ENCODE measurements at places on chromosomes 4 and X.

DNA sequence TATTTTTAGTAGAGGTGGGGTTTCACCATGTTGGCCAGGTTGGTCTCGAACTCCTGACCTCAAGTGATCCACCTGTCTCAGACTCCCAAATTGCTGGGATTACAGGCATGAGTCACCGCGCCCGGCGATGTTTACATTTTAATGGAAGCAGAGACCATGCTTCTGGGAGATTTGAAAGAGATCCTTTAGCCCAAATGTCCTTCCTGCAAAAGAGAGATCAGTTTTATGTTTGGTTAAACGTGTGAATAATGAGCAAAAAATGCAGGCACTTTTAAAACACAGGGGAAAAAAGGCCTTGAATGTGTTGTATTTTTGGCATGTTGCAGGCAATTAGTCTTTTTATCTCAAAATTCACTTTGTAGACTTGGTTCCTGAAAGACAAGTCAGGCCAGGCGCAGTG is 95.8 kb upstream of the ELOVL6 start:
- DNase-seq: no peak

DNA sequence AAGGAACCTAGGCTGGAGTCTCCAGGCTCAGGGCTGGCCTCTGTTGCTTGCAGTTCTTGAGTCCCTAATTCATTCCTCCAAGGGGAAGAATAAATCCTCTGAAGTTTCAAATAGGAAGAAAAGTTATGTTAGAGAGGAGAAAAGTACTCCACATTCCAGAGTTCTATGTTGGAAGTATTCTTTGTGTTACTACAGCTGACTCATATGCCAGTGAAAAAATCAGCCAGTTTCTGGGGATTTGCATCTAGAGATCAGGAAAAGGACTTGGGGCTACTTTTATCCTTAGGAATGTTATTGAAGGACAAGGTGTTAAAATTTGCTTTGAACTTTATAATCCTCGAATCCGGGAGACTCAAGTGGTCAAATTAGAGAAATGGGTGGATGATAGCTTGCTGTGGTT is 11.7 kb upstream of the NUDT9 start:
- DNase-seq: no peak

DNA sequence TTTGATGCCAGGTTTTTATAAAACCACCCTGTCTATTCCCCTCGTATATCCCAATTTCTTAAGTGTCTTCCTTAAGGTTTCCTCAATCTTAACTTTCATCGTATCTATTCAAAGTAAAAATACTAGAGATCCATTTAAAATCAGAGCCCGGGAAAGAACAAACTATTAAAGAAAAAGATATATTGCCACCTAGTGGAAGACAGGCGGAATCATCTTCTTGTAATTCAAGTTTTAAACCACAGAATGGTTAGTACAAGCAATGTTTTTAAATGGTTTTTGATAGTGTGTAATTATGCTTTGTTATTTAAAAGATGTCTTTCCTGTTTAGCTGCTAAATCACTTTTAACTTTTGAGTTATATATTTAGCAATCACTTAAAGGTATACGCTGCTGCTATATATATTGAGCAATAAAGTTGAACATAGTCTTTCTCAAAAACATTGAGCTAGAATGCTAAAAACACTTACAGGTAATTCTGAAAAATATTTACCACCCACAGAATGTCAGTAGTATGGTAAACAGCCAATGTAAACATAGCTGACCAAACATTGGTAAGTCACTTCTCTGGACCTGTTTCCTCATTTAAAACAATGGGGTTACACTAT is 18.2 kb downstream of the PRDM8 start:
- DNase-seq: no peak

DNA sequence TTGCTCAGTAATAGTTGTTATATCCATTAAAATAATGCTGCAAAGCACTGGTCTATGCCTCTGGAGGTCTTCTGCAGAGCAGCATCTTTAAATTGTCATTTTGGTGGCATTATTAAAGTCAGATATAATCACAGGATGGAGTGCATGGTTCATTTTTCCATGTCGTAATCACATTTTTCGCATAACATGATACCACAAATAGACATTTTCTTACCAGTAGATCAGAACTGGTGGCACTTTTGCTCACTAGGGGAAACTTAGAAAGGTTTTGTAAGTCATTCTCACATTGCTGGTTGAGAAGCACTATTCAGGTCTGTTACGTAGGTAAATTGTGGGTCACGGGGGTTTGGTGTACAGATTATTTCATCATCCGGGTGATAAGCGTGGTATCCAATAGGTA is 484.5 kb upstream of the PRKX start:
- no peak for DNase-seq

DNA sequence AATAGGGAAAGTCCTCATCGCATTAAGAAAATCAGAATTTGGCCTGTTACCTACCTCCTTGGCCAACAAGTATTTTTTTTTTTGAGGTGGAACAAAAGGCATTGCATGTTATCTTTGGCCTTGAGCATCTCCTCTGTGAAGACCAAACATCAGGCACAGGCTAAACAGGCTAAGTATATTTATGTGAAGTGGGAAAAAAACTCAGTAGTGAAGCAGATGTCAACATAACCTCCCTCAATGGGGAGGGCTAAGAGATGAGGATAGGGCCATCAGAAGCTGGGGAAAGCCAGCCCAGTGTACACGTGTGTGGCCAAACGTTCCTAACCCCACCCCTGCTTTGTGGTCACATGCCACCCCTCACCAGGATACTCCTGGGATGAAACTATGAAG is 102.5 kb downstream of the FNIP2 start:
- DNase-seq: no peak

- DNase-seq: no peak
Observed at GRCh38 chr4:5517372-5517771, 191.0 kb downstream of the EVC2 start.

DNA sequence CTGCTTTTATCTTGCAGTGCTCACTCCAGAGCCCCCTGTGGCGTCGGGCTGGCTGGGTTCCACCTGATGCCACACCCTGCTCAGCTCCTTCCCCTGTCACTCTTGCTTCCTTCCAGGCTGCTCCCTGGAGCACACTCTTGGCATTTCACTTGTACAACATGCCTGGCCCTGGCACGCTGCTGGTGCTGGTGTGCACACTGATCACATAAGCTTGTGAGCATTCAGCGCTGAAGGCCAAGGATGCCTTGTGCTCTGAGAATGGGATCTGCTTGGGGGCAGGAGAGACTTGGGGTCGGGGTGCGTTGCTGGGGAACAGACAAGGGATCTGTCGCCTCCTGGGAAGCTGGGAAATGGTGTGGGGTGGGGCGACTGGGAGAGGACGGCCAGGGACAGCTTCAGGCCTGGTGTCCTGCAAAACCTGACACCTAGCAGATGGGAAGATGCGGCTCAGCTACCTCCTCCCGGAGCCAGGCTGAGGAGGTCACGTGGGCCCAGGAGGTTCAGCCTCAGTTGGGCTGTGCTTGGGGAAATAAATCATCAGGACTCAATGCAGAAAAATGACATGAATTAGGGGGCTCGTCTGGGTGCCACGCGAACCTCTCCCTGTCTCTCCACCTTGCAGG is 108.5 kb downstream of the PHKA2 start:
- no peak for DNase-seq

- DNase-seq: no peak
Observed at GRCh38 chr4:84847978-84848377, 118.5 kb downstream of the WDFY3 start.

DNA sequence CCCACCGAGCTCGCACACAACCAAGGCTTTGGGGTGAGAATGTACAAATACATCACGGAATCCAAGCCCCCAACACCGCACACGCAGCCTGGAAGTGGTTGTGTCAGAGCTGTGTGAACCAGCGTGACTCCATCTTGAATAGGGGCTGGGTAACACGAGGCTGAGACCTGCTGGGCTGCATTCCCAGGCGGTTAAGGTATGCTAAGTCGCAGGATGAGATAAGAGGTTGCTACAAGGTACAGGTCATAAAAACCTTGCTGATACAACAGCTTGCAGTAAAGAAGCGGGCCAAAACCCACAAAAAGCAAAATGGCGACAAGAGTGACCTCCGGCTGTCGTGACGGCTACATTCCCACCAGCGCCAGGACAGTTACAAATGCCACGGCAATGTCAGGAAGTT is 258.4 kb downstream of the DHRSX start:
- DNase-seq: no peak

DNA sequence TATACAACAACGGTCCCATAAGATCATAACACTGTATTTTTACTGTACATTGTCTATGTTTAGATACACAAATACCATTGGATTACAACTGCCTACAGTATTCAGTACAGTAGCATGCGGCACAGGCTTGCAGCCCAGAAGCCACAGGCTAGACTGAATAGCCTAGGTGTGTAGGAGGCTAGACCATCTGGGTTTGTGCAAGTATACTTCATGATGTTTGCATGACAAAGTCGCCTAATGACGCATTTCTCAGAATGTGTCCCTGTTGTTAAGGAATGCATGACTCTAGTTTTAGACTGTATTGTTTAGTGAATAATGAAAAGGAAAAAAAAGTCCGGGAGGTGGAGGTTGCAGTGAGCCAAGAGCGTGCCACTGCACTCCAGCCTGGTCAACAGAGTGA is 56.5 kb upstream of the C4orf50 start:
- no peak for DNase-seq

DNA sequence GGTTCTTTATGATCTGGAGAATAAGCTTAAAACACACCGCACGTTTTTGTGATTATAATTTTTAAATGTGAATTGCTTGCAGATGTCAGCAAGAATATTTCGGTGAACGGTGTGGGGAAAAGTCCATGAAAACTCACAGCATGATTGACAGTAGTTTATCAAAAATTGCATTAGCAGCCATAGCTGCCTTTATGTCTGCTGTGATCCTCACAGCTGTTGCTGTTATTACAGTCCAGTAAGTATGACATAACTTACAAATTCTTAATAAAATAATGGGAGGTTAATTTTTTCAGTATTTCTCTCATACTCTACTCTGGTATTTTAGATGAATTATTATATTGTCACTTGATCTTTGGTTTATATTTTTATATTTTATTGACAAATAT is 5.4 kb downstream of the AREG start:
- DNase-seq: no peak

- DNase-seq: no peak
Observed at GRCh38 chr4:107122736-107123135, 86.6 kb upstream of the DKK2 start.

- no peak for DNase-seq
Observed at GRCh38 chr4:76035141-76035540, 729 bp downstream of the CXCL11 start.

DNA sequence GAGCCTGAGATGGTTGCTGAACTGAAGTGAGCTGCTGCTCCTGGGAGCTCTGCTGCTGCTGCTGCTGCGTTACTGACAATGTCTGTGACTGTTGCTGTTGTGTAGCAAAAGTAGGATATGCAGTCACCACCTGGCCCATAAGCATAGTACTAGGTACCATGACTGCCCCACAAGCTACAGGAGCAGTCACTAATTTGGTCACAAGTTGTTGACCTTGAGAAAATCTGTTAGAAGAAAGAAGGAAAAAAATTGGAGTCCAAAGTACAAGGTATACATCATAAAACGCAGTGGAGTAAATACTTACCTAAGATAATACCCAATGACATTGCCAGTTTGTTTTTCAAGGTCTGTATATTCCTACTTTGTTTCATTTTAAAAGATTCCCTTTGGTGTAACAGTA is 42.6 kb downstream of the TMEM165 start:
- no peak for DNase-seq

DNA sequence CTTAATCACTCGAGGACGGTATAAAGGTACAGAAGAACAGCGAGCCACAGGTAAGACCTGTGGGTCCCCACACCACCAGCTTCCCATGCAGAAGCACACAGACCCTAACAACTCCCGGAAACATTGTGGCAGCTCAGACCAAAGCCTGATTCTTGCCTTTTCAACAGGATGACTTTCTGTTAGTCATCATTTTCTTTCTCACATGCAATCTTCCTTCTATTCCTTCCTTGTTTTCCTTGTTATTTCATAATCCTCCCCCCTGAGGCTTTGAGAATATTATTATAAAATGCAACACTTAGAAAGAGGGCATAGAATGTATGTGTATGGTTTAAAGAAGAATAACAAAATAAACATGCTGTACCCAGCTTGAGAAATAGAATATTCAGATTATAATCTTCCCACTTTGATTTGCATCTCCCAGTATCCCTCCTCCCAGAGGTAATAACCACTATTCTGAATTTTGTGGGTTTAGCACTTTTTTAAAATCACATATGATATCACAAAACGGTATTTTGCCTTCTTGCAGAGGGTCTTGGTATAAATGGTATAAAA is 100.9 kb downstream of the FHDC1 start:
- no peak for DNase-seq

DNA sequence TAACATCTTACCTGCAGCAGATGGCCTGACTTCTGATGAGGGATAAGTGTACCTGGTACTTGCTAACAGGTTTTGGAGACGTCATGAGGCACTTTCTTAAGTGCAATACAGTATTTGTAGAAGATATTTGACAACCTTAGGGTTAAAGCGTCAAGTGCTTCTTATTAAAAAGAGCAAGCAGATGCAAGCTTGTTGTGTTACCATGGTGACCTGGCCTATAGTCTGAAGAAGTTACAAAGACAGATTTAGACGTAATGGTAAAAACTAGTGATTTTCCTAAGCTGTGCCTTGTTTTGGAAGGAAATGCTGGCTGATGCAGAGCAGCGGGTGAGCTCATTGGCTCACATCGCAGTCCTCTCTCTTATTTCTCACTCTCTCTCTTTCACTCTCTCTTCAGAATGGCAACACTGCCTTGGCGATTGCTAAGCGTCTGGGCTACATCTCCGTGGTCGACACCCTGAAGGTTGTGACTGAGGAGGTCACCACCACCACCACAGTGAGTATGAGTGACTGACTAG is 243.6 kb downstream of the ANK2 start:
- no peak for DNase-seq

- no peak for DNase-seq
Observed at GRCh38 chr4:80540785-80541469, 205.4 kb downstream of the CFAP299 start.

- DNase-seq: no peak
Observed at GRCh38 chr4:159185591-159186023, 82.7 kb downstream of the RAPGEF2 start.

DNA sequence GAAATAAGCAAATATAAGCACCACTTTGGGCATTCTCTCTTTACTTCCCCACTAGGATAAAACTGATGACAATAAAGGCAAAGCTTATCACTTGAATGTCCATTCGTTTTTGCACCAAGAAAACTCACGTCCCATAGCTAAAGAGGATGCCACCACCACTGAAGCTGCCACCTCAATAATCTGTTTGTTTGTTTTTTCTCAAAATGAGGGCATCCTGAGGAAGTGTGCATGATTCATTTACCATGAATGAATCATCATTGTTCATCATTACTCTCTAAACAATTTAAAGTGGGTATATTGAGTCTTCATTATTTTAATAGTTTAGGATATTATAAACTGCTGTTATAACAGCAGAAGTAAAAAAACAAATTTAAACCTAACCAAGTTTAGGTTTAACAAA is 168.2 kb downstream of the DCTD start:
- no peak for DNase-seq

DNA sequence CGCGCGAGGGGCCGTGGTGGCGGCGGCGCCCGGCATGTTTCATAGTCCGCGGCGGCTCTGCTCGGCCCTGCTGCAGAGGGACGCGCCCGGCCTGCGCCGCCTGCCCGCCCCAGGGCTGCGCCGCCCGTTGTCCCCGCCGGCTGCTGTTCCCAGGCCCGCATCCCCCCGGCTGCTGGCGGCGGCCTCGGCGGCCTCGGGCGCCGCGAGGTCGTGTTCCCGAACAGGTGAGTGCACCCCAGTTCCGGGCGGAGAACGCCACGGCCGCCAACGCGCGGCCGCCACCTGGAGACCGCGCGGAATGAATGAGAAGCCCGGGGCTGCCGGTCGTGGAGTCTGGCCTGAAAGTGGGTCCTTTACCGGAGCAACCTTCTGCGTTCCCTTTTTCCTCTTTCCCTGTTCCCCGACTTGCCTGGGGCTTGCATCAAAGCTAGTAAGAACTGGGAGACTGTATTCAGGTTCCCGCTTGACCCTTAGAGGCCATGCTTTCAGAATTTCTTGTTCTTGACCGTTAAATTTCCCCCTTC is 429 bp downstream of the NOCT start:
- peak; percentile 39 for DNase-seq

All from pancreas (tissue), 10 donors.